Activated B cell treated with CpG ODN at 0.5 μM for 24 hours (primary cell): ENCODE measurements at places on chromosomes 5 and 9.

- no peak for DNase-seq
- no peaks in the 10 kb centered on the region for H3K27me3 ChIP-seq
- H3K27ac ChIP-seq, result no peak overlapping the region
These were observed 180.5 kb upstream of the DMAC1 start for GRCh38 chr9:7980041-7980440.

DNA sequence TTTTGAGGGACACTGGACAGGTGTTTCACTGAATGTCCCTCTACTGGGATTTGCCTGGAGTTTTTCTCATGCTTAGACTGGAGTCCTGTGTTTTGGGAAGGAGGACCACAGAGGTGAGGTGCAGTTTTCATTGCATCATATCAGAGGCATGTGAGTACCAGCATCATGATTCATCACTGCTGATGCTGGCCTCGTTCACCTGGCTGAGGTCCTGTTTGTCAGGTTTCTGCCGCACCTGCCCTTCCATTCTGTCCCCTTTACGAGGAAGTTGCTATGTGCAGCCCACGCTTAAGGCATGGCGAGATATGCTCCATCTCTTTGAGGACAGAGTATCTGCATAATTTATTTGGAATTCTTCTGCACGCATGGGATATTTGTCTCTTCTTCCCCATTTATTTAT lies 162.1 kb downstream of the TENT4A start:
- no peaks in the 10 kb centered on the region for H3K27me3 ChIP-seq
- DNase-seq, result no peak
- no peaks in the 10 kb centered on the region for H3K4me1 ChIP-seq
- no peaks in the 10 kb centered on the region for H3K36me3 ChIP-seq

GRCh38 chr5:74155501-74155900 lies 485.0 kb downstream of the ENC1 start:
- no peak for DNase-seq
- H3K4me1 ChIP-seq, result no peaks in the 10 kb centered on the region
- no peak overlapping the region for H3K4me3 ChIP-seq
- no peak overlapping the region for H3K27ac ChIP-seq
- no peaks in the 10 kb centered on the region for H3K36me3 ChIP-seq
- H3K27me3 ChIP-seq, result no peaks in the 10 kb centered on the region

DNA sequence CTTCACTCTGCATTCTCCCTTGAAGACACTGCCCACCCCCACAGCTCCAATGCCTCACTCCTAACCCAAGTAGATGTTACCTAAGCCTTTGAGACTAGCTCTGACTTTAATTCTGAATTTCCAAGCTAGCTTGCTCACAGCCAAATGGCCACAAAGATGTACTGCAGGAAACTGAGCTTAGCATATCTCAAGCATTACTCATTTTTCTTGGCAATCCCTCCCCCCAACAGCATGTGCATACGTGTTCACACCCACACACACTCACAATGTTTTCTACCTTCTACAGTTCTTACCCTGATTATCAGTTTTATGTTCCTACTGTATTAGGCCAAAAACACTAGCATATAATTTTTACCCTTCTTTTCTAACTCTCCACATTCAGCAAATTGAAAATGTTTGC lies 13.7 kb upstream of the GRIA1 start:
- H3K27ac ChIP-seq, result no peak overlapping the region
- DNase-seq, result no peak
- H3K4me3 ChIP-seq, result no peak overlapping the region
- H3K36me3 ChIP-seq, result no peaks in the 10 kb centered on the region

DNA sequence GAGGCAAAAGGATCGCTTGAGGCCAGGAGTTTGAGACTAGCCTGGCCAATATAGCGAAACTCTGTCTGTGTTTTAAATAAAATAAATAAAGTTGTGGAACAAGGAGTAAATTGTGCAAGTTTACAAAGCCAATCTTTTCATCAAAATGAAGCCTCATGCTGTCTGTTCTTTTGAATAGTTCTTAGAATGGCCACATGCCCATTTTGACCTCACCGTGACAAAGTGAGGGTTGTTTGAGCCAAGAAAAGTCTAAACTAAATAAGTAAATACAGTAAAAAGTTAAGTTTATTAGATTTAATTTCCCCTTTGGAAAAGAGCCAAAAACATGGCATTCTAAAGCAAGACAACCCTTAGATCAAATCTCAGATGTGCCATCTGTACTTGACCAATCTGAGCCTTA lies 165.7 kb downstream of the NDUFS4 start:
- no peaks in the 10 kb centered on the region for H3K27me3 ChIP-seq
- H3K4me3 ChIP-seq, result no peak overlapping the region
- no peaks in the 10 kb centered on the region for H3K36me3 ChIP-seq
- no peak for DNase-seq
- H3K4me1 ChIP-seq, result peaks cover 9% of the 10 kb centered on the region
- no peak overlapping the region for H3K27ac ChIP-seq

DNA sequence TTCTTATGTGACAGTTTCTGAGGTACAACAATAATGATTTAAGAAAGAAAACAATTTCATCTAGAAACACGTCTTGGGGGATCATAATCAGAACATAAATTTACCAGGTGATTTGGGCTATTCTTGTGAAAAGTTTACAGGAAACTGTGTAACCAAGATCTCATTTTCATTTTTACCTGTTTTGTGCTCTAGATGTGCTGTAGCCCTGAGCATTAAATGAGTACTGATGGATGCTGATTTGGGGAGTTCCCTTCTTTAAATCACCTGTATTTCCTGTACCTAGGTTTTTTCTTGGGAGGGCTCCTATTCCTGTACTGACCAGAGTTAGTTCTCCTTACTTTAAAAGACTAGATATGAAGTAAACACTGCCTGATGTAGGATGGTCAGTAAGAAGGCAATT lies 12.7 kb downstream of the MATR3 start:
- H3K27me3 ChIP-seq, result no peaks in the 10 kb centered on the region
- H3K27ac ChIP-seq, result no peak overlapping the region
- DNase-seq, result no peak
- H3K4me1 ChIP-seq, result peaks cover 91% of the 10 kb centered on the region

DNA sequence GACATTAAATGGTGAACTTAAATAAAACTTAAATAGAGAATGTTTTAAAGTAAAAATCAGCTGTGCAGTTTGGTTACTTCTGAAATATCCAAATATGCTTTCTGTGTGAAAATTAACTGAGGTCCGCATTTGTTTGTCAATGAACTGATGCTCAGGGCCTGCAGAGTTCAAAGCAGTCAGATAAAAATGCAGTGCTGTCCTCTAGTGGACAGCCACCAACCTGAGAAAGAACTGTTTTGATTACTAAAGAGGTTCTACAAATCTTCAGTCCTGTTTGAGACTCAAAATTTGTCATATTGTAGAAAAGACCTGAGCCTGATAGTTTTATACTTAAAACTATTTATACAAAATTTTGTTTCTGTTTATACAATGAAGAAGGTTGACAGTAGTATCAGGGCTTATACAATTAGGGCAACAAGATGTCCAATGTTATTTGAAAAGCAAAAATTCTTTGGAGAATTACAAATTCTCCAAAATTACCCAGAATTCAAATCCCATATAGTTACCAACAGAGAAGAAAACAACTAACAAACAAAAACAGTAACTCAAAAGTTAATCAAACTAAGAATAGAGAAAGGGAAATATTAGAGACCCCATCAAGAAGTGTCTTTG lies 232.3 kb upstream of the TBCA start:
- H3K36me3 ChIP-seq, result peaks cover 25% of the 10 kb centered on the region
- no peak overlapping the region for H3K4me3 ChIP-seq
- no peaks in the 10 kb centered on the region for H3K27me3 ChIP-seq

DNA sequence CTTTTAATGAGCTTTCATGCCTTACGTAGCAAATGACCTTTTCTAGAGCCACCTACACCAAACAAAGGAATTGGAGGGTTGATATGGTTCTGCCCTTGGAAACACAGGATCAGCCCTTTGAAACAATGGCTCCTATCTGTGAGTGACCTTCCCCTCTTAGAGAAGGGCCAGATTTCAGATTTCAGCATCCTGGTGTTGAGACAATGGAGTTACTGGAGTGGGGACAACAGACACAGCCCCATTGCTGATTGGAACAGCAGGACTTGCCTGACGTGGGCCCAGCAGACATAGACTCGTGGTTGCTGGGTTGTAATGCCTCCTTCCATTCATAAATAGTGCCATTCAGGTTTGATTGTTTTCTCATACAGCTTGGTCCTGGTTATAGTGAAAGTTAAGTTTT lies 96.0 kb downstream of the GALNT10 start:
- H3K4me3 ChIP-seq, result no peak overlapping the region
- no peaks in the 10 kb centered on the region for H3K27me3 ChIP-seq
- peaks cover 11% of the 10 kb centered on the region for H3K36me3 ChIP-seq
- no peak for DNase-seq
- H3K4me1 ChIP-seq, result peaks cover 45% of the 10 kb centered on the region

DNA sequence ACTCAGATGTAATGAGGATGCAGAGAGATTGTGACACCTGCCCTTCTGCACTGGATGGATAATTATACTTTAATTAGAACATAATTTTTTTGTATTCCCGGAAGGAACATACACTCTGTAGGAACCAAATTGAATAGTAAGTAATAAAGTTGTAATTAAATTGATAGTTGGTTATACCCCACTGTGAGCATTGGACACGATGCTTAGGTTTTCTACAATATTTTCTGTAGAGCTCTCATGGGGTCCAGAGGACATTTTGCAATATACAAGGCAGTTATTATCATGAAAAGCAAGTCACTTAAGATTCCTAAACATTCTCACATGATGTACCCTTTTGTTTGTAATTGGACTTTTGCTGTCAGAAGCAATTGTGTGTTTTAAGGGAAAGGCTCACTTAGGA lies 63.4 kb downstream of the DIRAS2 start:
- no peak overlapping the region for H3K4me3 ChIP-seq
- no peaks in the 10 kb centered on the region for H3K4me1 ChIP-seq

GRCh38 chr5:109192027-109192426 lies 217.7 kb downstream of the PJA2 start:
- peaks cover 6% of the 10 kb centered on the region for H3K4me1 ChIP-seq
- H3K36me3 ChIP-seq, result peaks cover 14% of the 10 kb centered on the region
- no peak overlapping the region for H3K27ac ChIP-seq
- H3K4me3 ChIP-seq, result no peak overlapping the region
- DNase-seq, result no peak
- H3K27me3 ChIP-seq, result no peaks in the 10 kb centered on the region

DNA sequence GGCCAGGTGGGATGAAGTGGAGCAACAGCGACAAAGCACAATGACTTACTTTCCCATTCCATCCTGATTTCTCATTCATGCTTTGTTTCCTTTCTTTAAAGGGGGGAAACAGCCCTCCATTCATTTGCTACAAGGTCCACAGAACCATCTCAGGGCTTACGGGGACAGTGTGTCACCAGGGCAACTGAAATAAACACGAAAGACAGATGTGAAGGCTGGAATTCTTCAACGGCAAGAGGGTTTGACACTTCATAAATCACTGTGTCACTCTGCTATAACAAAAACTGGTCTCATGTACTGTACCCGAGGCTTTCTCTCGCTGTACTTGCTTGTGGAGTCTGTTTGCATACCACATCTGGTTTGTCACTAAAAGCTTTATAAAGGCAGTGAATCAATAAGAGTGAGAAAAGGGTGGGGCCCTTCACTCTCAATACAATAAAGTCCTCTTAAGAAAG lies 150.8 kb downstream of the EFNA5 start:
- no peak overlapping the region for H3K4me3 ChIP-seq
- no peak overlapping the region for H3K27ac ChIP-seq
- no peaks in the 10 kb centered on the region for H3K4me1 ChIP-seq
- no peak for DNase-seq
- no peaks in the 10 kb centered on the region for H3K27me3 ChIP-seq

DNA sequence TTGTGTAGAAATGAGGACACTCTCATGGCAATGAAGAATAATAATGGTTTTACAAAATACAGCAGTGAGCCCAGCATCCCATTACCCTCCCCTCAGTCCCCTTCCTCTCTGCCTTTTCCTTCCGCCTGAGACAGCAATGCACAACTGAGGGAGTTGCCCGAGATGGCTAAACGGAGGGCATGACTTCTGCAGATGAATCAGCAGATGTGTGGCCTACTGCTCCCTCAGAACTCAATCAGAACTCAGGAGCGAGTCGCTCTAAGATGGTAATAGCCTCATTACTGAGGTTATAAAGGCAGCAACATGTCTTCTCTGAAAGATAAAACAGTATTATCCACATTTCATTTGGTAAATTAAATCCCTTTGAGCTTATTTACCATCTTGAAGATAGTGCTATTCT lies 326.6 kb downstream of the ENC1 start:
- H3K27me3 ChIP-seq, result peaks cover 6% of the 10 kb centered on the region
- no peaks in the 10 kb centered on the region for H3K4me1 ChIP-seq
- no peak for DNase-seq
- no peak overlapping the region for H3K27ac ChIP-seq
- H3K36me3 ChIP-seq, result no peaks in the 10 kb centered on the region

DNA sequence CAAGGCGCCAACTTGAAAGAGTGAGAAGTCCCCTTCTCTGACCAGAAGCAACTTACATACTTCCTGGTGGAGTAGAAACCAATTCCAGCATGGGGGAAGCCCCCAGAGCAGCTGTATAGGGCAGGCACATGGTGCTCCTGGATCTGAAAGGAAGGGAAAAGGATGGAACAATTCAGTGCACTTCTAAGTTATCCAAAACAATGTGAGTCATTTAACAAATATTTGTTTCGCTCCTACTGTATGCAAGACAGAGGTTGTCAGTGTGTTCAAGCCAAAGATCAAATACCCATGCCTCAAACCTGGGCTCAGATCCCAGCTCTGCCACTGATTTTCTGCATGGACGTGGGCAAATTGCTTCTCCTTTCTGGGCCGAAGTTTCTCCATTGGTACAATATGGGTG lies 67.1 kb downstream of the LHX2 start:
- H3K27me3 ChIP-seq, result peaks cover 12% of the 10 kb centered on the region
- no peaks in the 10 kb centered on the region for H3K36me3 ChIP-seq
- no peak overlapping the region for H3K4me3 ChIP-seq
- H3K4me1 ChIP-seq, result no peaks in the 10 kb centered on the region
- no peak for DNase-seq

GRCh38 chr9:26112724-26113123 lies 434.5 kb upstream of the TUSC1 start:
- H3K27ac ChIP-seq, result no peak overlapping the region
- DNase-seq, result no peak
- H3K36me3 ChIP-seq, result no peaks in the 10 kb centered on the region
- H3K4me3 ChIP-seq, result no peak overlapping the region
- no peaks in the 10 kb centered on the region for H3K4me1 ChIP-seq

- DNase-seq, result no peak
- H3K27ac ChIP-seq, result no peak overlapping the region
- H3K36me3 ChIP-seq, result peaks cover 24% of the 10 kb centered on the region
- no peak overlapping the region for H3K4me3 ChIP-seq
- peaks cover 2% of the 10 kb centered on the region for H3K4me1 ChIP-seq
These were observed 28.2 kb downstream of the ARL15 start for GRCh38 chr5:54281960-54282692.

GRCh38 chr5:142680605-142681259 lies 5.2 kb downstream of the FGF1 start:
- H3K36me3 ChIP-seq, result no peaks in the 10 kb centered on the region
- H3K27me3 ChIP-seq, result peaks cover 7% of the 10 kb centered on the region
- H3K4me1 ChIP-seq, result no peaks in the 10 kb centered on the region
